ENCODE measurements at places on chromosomes 6 and 20.

DNA sequence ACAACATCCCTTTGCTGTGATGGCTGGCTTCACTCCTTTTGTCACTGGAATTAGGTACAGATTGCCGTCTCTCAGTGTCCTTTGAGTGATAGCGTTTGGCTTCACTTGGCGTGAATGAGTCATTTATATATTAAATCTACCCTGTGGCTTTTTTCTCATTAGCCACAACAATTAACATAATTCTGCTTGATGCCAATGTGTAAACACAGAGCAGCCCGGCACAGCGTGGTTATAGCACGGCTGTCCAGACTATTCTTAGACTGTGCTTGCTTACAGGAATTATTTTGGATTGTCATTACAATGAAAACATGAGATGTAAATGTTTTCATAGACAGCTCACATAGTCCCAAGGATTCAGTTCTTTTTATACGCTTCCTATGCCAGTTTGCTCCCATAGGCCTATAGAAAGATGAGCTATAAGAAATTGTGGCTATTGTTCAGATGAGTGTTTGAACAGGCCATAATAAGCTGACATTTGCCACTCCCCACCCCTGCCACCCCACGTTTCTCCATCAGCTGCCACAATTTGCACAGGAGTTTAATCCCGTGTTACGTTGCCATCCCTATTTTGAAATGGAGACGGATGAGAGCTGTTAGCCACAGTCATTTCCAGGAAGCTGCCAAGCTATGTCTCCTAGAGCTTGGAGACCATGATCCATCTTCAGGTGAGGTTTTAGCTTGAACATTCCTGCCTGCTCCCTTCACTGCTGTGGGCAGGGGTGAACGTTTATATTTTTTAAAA is 65.9 kb downstream of the PPP1R14C start:
- DNase-seq, result no peak

DNA sequence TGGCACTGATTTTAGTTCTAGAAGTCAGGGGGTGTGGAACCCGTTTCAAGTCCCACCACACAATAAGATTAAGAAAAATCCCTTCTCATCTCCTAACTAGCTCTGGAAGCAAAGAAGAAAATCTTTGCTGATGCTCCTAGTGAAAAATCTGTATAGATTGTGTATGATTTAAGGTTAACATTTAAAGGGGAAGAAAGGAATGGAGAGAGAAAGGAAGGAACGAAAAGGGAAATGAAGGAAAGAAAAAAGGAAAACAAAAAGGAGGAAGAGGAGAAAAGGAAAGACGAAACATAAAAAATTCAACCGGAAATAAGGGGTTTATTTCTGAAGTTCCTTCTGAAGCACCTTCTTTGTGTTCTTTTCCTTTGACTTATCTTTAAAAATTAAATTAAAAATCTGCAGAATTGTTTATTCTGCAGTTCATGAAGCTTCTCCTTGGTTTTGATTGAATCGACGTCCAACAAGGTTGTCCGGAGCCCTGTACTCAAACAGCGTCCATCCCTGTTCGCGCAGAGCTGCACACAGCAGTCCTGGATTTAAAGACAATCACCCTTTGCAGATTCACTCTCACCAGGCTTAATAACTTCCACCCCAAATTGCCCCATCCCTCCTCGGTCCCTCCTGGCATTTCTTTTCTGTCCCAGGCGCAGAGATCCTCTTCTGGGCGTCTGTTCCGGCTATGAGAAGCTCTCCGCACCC is 1.6 kb upstream of the TFAP2B start:
- no peak for DNase-seq

DNA sequence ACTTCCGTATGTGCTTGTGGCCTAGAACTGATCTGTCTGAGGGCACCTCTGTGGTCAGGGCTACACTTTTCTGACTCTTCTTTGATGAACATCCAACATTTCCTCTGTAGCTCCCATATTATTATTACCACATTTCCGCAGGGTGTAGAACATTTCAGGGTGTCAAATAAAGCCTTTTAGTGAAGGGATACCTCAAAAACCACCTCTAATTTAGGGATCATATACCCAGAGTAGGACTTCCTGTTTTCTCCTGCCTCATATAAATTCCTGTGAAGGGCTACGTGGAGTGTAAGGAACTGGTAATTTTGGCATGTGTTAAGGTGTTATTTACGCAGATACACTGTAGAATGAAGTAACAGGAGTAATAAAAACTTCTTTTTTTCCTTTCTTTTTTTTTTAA is 5.5 kb upstream of the MUC22 start:
- no peak for DNase-seq

DNA sequence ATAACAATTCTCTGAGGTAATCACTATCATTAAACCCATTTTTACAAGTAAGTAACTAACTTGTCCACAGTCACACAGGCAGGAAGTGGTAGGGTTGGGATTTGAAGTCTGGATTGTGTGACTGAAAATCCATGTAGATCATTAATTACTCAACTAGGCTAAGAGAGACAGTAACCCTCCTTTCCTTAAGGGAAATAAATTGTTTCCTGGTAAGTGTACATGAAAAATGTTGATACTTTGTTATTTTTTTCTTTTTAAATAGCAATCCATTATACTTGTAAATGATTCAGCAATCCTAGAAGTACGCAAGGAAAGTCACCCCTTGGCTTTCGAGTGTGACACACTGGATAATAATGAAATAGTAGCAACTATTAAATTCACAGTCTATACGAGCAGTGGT is 11.6 kb downstream of the SPACA1 start:
- no peak for DNase-seq
